ENCODE measurements at places on chromosomes 4 and X.
A peak's percentile ranks its signal among the peaks of the same experiment; 100 is the strongest.

GRCh38 chr4:140090215-140090731 is 63.7 kb downstream of the MAML3 start:
- no peak for DNase-seq

DNA sequence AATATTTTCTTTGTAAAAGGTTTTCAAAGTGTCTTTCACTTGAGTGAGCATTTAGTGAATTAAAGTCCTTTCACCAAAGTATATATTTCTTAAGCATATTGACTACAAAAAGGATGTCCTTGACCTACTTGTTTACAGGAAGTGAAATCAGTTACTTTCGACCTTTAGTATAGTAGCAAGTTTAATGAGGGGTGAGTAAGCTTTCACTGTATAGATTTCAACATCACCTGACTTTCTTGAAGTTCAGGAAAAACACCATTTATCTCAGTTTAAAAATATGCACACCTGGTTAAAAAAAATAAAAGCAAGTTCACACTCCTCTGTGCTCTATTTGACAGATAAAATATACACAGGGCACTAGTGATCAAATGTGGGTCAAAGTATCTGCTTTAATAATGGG is 88.1 kb downstream of the CCSER1 start:
- DNase-seq, result no peak

DNA sequence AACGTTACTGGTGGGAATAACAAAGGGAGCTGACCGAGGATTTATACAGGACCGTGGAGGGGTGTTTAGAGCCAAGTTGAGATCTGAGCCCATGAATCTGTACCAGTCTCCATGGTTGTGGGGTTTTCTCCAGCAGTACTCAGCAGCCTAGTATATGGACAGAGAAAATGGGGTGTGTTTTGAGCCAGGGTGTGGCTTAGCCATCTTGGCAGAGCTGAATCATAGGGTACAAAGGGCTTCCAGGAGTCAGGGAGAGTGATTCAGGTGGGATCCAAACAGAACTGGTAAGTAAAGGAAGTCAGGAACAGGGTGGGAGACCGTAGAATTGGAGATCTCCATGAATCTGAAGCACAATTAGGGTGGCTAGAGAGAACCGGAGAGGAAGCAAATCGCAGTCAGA is 7.4 kb upstream of the HPRT1 start:
- no peak for DNase-seq

GRCh38 chr4:90792696-90793095 is 665.5 kb downstream of the CCSER1 start:
- no peak for DNase-seq

GRCh38 chrX:48736303-48736702 is 25.2 kb upstream of the GLOD5 start:
- no peak for DNase-seq

- no peak for DNase-seq
These were observed 71.1 kb downstream of the IGSF1 start for GRCh38 chrX:131217989-131218388.

- DNase-seq, result no peak
These were observed 23.7 kb downstream of the CDS1 start for GRCh38 chr4:84606645-84607044.

- peak; percentile 72 for DNase-seq
These were observed 478 bp upstream of the PLXNA3 start for GRCh38 chrX:154457491-154458115.

DNA sequence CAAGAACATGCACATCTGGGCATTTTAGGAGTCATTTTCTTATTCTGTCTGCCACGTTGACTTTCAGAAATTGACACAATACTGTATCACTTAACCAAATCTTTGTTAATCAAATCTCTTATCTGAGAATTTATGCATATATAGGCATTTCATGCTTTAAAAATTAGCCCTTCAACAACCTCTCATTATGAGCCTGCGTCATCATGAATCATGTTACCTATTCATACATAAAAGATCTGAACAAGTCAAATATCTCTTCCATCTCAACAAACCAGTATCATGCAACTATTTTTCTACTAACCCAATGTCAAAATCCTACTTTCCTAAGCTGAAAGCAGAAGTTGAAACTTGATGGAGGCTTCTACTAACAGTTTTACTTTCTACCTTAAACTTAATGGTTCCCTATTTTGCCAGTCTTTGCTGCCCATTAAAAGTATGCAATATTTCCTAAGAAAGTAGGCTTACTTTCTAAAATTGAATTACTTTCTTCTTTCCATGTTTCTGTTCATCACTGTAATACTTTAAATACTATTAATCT is 1.8 kb downstream of the ADAM29 start:
- DNase-seq, result no peak

DNA sequence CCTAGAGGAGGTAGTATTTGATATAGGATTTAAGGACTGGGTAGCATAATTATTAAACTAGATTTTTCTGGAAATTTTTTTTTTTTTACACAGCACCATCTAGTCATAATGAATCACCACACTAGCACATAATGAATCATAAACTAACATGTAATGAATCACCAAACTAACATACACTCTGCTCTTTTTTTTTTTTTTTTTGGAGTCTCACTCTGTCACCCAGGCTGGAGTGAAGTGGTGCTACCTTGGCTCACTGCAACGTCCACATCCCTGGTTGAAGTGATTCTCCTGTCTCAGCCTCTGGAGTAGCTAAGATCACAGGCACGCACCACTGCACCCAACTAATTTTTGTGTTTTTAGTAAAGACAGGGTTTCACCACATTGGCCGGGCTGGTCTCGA is 92.5 kb downstream of the FAM13A start:
- no peak for DNase-seq

DNA sequence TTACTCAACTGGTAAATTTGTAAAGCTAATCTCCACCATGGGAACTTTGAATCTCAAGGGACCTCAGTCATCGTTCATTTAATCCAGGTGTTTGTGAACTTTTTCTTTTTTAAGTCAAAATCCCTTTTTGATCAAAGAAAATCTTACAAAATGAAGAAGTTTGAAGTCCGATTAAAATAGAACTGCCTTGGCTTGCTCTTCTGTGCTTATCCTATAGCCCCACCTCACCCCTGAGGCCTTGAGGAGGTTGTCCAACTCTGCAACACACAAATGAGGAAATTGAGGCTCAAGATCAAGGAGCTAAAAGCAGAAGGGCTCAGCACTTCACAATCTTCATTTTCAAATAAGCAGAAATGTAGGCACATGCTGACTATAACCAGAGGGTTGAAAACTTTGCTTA is 240.3 kb upstream of the SFRP2 start:
- no peak for DNase-seq

DNA sequence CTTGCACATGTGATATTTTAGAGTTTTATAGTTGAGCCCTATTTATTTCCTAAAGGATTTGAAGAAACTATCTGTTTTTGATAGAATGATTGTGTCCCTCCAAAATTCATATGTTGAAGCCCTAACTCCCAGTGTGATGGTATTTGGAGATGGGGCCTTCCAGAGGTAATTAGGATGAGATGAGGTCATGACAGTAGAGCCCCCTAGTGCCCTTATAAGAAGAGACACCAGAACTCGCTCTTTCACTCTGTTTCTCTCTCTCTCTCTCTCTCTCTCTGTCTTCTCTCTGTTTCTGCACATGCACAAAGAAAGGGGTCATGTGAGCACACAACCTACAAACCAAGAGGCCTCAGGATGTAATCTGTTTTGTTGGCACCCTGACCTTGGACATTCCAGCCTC is 921.9 kb upstream of the DIAPH2 start:
- DNase-seq, result no peak

DNA sequence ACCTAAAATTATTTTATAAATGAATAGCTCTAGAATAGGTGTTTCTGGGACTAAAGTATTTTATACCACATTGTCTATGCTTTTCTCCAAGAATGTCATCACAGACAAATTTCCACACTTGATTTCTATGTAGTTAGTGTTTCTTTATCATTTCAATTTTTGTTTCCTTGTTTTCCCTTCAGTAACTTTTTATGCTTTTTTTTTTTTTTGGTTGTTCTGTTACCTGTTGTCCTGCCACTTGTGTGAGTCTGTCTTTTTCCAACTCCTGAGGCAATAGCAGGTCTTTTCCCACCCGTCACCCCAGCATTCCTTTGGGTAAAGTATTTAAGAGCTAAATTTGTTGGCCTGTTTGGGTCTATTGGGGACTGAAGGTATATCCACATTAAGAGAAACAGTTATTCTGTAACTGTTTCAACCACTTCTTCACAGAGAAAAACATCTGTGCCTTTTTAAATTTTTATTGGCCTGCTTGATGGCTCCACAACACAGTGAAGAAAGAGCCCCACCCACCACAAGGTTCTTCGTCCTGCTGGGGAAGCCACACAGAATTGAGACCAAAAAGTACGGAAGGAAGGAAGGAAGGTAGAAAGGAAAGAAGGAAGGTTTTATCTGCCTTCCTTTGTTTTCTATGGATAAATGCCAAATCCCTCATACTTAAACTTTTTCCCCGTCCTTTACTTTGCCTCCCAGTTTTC is 17.7 kb upstream of the GPC3 start:
- DNase-seq, result no peak

DNA sequence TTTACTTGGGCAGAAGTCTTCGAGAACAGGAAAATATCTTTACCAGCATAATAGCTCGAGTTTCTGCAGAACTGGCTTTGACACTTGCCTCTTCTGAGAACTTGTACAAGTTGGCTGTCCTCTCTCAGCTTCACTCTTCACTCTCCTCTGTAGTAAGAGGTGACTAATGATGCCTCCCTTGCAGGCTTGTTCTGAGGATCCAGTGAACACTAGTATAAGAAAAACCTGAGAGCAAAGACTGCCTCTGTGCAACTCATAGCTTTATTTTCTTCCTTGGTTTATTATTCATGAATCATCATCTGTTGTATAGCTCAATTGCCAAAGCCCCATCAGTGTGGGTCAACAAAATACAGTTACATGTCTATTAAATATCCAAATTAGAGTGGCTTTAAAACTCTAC is 266.7 kb upstream of the CLNK start:
- no peak for DNase-seq

DNA sequence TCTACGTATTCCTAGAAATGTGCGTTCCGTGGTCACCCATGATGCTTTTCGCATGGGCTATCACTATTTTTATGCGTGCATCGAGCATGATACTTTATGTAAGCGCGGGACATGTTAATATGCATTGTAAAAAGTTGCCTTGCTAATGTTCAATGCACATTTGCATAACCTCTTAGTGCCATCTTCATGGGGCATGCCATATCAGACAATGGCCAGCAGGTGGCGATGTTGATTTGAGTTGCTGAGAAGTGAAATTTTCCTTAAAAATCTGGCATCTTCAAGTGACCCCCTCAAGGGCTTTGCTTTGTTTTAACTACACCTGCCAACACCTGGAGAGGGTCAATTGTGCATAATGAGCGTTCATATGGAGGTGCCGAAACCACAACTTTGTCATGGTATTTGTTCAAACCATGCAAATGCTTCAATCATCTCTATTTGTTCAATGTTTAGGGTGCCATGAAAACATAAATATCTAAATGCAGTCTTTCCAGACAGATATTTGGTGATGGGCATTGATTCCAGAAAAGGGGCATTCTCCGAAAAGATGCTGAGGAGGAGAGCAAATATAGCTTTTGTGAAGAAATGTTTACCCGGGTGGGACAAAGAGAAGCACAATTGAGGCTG is 833.9 kb upstream of the PRKX start:
- peak; percentile 30 for DNase-seq

- no peak for DNase-seq
These were observed 198.2 kb upstream of the CXorf66 start for GRCh38 chrX:140163371-140164159.

GRCh38 chr4:138951764-138952163 is 63.8 kb upstream of the NOCT start:
- no peak for DNase-seq

DNA sequence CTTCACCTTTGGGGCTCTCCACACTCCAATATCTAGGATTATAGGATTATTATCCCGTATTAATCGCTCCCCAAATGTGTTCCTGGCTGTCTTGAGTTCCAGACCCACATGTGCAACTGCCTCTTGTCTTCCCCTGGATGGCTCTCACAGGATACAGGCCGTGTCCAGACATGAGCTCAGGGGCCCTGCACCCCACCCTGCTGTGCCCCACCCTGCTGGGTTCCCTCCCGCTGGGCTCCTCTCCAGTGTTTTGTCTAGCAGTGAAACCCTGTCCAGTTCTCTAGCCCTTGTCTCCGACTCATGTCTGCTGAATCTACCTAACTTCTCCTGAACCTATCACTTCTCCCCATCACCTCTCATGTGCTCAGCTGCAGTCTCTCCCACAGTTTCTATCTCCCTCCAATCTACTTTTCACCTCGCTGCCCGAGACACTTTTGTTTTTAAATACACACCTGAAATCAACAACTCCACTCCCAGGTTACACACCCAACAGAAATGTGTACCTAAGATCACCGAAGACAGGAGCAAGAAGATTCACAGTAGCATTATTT is 2.0 kb downstream of the RNF212 start:
- DNase-seq, result no peak

DNA sequence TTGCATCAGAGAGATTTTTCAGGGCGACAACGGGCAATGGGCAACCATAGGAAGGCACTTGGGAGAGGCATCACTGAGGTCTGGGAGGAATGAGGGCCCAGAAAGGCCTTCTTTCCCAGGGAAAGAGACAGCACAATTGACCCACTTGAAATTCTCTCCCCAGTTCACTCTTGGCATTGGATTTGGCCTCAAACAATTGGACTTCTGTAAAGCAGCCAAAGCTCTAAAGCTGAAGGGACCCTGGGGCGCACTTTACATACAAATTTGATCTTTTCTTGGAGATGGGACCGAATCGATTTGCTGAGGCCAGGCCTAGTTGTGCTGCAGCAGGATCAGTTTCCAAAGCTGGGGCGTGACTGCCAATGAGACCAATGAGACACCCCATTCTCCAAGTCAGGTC is 3.2 kb downstream of the ARHGAP36 start:
- DNase-seq, result no peak

DNA sequence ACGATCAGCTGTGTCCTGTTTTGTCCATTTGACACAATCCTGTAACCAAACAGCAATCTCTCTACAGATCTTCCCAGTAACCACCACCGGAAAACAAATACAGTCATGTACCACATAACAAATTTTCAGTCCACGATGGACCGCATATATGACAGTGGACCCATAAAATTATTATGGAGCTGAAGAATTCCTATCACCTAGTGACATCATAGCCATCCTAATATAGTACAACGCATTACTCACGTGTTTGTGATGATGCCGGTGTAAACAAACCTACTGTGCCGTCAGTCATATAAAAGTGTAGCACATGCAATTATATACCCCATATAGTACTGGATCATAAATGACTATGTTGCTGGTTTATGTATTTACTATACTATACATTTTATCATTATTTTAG is 133.7 kb upstream of the EDNRA start:
- DNase-seq, result no peak
